ENCODE measurements at places on chromosomes 13 and 19. TPM values are rescaled to one million over a fixed set of nuclear protein-coding genes. Genes with fewer than 3 reads are reported as not detected.

GRCh38 chr19:30919737-30920136 lies 429.5 kb downstream of the TSHZ3 start:
- no peak for DNase-seq

DNA sequence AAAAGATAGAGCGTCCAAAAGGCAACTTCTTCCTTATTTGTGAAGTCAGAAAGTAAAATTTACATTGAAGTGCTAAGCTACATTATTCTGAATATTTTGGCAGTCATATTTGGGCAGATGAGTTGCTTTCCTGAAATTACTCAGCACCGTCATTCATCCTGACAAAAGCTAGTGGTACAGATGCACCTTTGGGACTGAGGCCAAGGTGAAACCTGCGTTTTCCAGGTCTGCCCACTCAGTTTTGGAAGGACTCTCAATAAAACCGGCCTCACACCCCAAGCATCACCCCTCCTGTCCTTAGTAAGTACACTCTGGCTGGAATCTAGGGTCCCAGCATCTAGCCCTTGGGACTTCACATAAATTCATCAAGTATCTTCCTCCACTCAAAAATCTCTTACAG lies 187.5 kb downstream of the TM9SF2 start:
- DNase-seq, result no peak

GRCh38 chr13:110257408-110257807 lies 49.5 kb downstream of the COL4A1 start:
- no peak for DNase-seq

GRCh38 chr13:59677966-59678814 lies 485.5 kb downstream of the DIAPH3 start:
- no peak for DNase-seq

- no peak for DNase-seq
Observed at GRCh38 chr19:51511353-51511752, 9.8 kb upstream of the SIGLEC12 start.

GRCh38 chr19:5684694-5685430 lies 4.0 kb downstream of the HSD11B1L start:
- no peak for DNase-seq

DNA sequence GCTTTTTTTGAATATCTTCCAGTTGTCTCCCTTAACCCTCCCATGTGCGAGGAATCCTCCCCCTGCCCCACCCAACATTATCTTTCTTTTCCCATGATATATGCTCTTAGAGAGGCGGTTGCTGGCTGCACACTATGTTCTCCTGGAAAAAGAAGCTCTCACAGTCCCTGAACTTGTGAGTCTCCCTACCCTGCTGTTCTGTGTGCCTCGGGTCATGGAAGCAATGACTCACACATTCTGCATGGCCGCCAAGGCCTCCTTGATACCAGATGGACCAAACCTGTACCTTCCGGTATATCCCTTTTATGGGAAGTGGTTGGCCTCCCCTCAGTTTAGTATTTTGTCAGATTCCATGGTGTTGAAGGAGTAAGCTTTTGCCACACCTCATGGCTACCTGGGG lies 705.4 kb downstream of the SLITRK6 start:
- DNase-seq, result no peak

DNA sequence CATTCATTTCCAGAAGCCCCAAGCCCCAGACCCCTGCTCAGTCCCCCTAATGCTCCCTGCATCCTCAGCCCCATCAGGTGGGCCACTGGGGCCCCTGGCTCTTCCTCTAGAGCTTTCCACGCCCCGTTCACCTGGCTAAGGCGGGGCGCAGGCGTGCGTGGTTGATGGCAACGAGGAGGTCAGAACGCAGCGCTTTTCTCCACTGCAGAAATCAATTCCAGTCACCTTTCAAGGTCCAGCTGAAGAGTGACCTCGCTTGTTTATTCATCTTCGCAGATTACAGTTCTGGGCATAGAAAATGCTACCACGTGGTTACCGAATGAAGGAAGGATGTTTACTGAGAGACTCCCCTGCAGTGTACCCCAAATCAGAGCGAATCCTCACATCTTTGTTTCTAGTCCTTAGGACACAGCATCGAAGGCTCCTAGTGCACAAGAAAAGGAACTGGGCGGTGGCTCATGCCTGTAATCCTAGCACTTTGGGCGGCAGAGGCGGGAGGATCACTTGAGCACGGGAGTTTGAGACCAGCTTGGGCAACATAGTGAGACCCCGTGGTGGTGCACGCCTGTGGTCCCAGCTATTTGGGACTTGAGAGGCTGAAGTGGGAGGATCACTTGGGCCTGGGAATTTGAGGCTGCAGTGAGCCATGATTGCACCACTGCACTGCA lies 828 bp upstream of the PBX4 start:
- no peak for DNase-seq

GRCh38 chr19:17948931-17949930 lies 16.4 kb downstream of the CCDC124 start:
- DNase-seq, result no peak

GRCh38 chr19:1424192-1424955 lies 13.8 kb upstream of the RPS15 start:
- DNase-seq, result no peak

GRCh38 chr13:108070925-108071324 lies 144.4 kb downstream of the LIG4 start:
- no peak for DNase-seq

- DNase-seq, result no peak
Observed at GRCh38 chr19:8473648-8474476, 28.6 kb downstream of the PRAM1 start.

DNA sequence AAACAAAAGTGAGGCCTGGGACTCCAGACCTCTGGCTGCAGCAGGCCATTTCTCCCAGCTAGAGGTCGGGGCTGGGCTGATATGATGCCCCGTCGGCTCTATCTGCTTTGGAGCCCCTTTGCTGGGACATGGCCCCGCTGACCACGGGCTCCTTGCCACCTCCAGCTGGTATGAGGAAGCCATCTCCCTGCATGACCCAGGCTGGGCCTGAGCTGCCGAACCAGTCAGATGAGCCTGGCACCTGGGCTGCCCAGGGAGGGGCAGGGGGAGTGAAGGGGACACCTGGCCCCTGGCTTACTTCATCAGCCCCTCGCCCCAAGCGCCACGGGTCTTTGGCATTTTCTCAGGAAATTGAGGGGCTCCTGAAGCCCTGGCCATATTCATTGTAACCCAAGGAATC lies 7.8 kb downstream of the ZSWIM4 start:
- no peak for DNase-seq

- DNase-seq, result no peak
Observed at GRCh38 chr13:48804821-48805601, 151.3 kb downstream of the CYSLTR2 start.

GRCh38 chr19:51081476-51081875 lies 1.2 kb downstream of the KLK14 start:
- DNase-seq, result no peak

DNA sequence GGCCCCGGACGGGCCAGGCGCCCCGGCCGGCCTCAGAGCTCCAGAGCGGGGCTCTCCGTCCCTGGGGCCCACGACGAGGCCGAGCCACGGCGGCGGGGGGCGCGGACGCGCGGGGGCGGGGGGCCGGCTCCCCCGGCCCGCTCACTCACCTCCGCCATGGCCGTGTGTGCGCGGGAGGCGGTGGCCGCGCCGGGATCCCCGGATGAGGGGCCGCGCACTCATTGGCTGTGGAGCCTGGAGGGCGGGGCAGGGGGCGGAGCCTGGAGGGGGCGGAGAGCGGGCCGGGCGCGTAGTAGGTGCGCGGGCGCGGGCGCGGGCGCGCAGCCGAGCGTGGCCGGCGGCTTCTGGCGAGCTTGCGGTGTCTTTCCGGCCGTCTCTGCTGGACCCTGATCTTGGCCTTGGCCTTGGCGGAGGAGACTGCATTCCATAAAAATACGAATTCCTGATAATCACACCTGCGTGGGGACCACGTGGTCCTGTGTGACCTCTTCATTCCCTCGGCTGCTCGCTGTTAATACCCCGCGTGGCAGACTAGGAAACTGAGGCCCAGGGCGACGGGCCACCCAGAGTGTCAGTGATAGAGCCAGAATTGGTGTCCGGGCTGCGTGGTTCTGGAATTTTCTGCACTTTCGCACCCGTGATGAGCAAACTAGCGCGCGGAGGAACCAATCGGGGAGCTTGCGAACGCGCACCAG lies at the start of gene MIER2:
Gene MIER2, minus strand, starts transcription at position 172 of the 695 bp plus-strand sequence. Its CDS starts 14 bp downstream, at position 158.
- DNase-seq, result peak; percentile 91

DNA sequence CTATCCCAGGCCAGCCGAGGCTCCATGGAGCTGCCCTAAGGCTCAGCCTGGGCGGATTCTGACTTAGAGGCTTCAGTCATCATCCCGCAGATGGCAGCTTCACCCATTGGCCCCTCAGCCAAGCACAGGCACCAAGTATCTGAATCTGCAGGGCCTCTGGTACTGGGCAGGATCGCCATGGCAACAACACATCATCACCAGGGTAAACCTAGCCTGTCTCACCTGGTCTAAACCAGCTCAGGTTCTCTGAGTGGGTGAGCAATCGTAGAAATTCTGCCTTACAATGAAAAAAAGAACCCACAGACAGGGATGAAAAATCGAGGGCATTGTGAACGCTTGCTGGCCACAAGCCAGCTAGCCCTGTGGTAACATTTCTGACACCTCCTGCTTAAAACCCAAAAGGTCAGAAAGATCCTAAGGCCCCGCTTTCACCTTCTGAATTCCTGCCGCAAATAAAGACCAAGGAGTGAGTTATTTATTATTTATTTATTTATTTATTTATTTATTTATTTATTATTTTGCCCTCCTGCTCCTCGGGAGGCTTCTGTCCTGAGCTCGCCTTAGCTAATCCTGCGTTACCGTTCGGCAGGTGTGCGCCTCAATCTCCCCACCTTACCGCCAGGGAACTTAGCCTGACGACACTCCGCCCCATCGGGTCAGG lies 12.0 kb upstream of the CEACAM21 start:
- no peak for DNase-seq

DNA sequence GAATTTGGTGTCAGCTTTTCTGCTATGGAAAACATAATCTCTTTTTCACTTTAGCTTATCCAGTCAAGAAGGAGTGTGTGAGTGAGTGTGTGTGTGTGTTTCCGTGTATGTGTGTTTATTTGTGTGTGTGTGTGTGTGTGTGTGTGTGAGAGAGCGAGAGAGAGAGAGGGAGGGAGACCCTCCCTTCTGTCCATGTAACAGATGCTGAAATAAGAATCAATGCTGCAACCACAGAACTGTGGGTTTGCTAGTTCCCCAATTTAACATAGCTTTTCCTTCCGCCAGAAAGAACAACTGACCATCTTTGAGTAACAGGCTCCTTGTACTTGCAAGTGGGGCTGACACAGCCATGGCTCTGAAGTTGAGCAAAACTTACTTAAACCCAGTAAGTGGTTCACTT lies 5.2 kb downstream of the LCP1 start:
- no peak for DNase-seq

- DNase-seq, result peak; percentile 67
Observed at GRCh38 chr13:27830010-27830409, 37.7 kb downstream of the GSX1 start.

DNA sequence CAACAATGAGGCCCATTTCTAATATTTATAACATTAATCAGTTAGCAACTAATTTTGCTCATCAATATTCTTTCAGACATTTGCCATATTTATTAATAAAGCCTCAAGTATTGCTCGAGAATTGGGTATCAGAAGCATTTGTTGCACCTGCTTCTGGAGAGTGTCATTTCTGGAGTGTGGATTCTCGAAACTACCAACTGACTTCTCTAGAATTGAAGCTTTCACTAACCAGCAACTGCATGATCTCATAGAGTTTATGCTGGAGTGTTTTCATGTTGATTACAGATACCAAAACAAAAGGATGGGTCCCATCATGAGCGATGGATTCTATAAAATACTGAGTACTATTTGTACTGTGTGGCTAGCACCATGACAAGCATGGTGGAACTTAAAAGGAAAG lies 121.0 kb upstream of the SLC7A1 start:
- DNase-seq, result no peak

GRCh38 chr13:73310366-73310765 lies 251.6 kb downstream of the KLF5 start:
- DNase-seq, result no peak

- no peak for DNase-seq
Observed at GRCh38 chr19:34831714-34832113, 58.7 kb upstream of the ZNF599 start.

GRCh38 chr19:6713773-6714692 lies 6.4 kb downstream of the C3 start:
- DNase-seq, result no peak

DNA sequence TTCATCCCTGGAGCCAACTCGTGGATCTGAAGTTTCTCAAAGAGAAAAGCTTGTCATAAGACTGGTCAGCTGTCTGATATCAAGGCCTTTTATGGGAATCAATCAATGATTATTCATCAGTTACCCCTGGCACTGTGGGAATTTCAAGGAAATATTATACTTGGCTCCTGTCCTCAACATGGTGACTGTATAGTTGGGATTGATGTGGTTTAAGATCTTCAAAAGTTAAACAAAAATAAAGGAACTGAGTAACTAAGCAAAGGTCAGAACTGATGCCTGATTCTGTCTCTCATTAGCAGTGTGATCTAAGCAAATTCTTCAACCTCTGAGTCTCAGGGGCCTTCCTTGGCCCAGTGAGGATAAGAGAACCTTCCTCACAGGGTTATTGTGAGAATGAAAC lies 22.2 kb upstream of the SERPINE3 start:
- no peak for DNase-seq

- DNase-seq, result no peak
Observed at GRCh38 chr13:99327126-99327525, 19.9 kb upstream of the GPR183 start.

DNA sequence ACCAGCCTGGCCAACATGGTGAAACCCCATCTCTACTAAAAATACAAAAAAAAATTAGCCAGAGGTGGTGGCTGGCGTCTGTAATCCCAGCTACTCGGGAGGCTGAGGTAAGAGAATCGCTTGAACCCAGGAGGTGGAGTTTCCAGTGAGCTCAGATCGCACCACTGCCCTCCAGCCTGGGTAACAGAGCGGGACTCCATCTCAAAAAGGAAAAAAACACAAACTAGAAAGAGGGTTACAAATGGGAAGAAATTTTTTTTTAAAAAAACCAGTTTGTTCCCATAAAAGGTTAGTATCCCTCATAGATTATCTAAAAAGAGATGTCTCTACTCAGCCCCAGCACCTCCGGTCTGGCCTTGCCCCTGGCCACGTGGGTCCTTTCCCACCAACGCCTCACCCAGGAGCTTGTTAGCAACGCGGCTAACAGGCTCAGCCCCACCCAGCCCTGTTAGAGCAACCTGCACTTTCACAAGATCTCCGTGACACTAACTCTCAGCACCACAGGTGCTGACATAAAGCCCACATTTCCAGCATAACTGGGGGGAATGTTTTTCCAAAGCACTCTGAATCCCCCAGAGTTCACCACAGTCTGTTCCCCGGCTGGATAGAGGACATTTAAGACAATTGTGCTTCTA lies 4.3 kb downstream of the DMKN start:
- peak; percentile 67 for DNase-seq

Gene CGB2
- total RNA-seq, result not detected

Gene ZNF726
- 4.2 TPM for total RNA-seq

Gene ENOX1
- total RNA-seq, result 0.22 TPM

Gene PSG2
- total RNA-seq, result not detected

Gene FCGBP
- total RNA-seq, result 3,903 TPM

Gene ZNF527
- 3.0 TPM for total RNA-seq

Gene TPTE2
- total RNA-seq, result 0.15 TPM

Gene CEACAM4
- total RNA-seq, result not detected

Gene THSD1
- total RNA-seq, result 0.79 TPM

Gene SYCN
- not detected for total RNA-seq

Gene JSRP1
- total RNA-seq, result 1.3 TPM

Gene IL17D
- total RNA-seq, result 0.49 TPM

Gene SLC27A1
- 5.1 TPM for total RNA-seq

Gene PSG11
- total RNA-seq, result not detected

Gene PRTN3
- not detected for total RNA-seq

Gene MEDAG
- total RNA-seq, result 2.6 TPM

Measured in colonic mucosa (tissue), 4 donors.